ENCODE measurements at places on chromosomes 4 and X.
A peak's percentile ranks its signal among the peaks of the same experiment; 100 is the strongest.

DNA sequence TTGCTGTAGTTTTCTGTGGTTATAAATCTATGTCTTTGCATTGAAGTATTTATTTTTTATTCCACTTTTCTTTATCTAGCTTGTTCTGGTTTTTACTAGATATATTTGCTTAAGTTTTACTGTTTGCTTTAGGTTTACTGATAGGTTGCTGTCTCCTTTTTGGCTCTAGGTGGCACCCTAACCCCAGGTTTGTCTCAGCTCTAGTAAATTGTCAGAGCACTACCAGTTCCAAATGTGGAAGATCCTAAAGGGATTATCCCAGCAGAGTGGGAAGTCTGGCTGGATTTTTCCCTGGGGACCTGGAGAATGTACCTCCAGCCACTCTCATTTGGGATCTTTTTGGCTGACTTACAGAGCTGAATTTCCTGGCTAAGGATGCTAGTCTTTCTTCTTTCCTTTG is 106.1 kb downstream of the PBDC1 start:
- peak; percentile 13 for DNase-seq

- no peak for DNase-seq
Observed at GRCh38 chr4:48071191-48071590, 54.6 kb downstream of the NIPAL1 start.

GRCh38 chr4:82076359-82076758 is 297.4 kb downstream of the HNRNPD start:
- DNase-seq: no peak

GRCh38 chrX:124993735-124994134 is 325.9 kb upstream of the TEX13C start:
- DNase-seq: no peak

- DNase-seq: no peak
Observed at GRCh38 chr4:140188975-140189374, 35.0 kb upstream of the MAML3 start.

- no peak for DNase-seq
Observed at GRCh38 chr4:106496061-106496460, 127.5 kb upstream of the GIMD1 start.

GRCh38 chr4:74456849-74457395 is 12.0 kb downstream of the AREG start:
- no peak for DNase-seq

- peak; percentile 11 for DNase-seq
Observed at GRCh38 chr4:89029591-89029990, 27.4 kb downstream of the FAM13A start.

- peak; percentile 25 for DNase-seq
Observed at GRCh38 chr4:139786494-139787354, 121.1 kb downstream of the MGST2 start.

DNA sequence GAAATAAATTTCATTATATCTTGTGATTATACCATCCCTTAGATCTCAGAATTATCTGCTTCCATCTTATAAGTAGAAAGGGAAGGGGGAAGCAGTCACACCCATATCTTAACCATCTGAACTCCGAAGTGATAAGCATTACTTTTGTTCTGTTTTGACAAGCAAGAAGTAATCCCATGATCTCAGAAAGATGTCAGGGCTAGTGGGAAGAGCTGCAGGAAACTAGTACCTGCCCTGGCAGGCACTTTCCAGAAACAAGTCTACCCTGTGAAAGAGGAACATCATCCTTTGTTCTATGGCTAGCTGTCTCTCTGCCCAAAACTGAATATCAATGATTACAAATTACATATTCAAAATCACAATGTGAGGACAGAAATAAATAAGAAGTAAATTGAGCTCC is 244.4 kb downstream of the SPOCK3 start:
- DNase-seq: no peak

DNA sequence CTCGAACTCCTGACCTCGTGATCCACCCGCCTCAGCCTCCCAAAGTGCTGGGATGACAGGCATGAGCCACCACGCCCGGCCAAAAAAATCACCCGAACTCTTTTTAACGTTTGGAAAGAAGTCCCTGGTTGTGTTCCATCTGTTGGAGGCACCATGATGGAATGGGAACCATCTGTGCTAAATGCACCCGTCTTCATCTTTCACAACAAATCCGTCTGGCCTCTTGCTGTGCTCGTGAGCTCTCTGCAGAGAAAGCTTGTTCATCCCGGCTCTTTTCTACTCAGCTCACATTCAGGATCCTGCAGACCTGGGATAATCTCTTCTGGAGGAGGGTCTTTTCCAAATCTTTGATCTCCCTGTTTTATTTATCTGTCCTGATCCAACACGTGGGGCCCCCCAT is 188.8 kb downstream of the CRLF2 start:
- DNase-seq: no peak

- no peak for DNase-seq
Observed at GRCh38 chr4:69910016-69910782, 20.7 kb upstream of the CSN1S1 start.

GRCh38 chr4:157004279-157005161 is 32.9 kb upstream of the PDGFC start:
- DNase-seq: no peak

GRCh38 chr4:105613306-105613705 is 60.9 kb downstream of the ARHGEF38 start:
- DNase-seq: no peak

DNA sequence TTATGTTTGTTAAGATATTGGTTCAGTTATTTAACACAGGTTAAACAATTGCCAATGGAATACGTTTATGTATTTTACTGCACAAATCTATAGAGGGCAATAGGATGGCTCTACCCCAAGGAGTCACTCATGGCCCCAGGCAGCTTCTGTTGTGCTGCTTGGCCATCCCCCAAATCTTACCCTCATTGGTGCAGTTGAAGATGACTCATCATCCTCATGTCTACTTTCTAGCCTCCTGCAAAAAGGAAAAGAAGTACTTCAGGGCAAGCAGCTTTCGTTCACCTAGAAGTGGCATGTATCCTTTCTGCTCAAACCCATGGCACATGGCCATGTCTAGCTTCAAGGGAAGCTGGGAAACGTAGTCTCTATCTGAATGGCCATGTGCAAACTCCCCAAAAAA is 14.2 kb downstream of the PHOX2B start:
- no peak for DNase-seq

GRCh38 chr4:86818211-86818610 is 31.0 kb downstream of the SLC10A6 start:
- no peak for DNase-seq

DNA sequence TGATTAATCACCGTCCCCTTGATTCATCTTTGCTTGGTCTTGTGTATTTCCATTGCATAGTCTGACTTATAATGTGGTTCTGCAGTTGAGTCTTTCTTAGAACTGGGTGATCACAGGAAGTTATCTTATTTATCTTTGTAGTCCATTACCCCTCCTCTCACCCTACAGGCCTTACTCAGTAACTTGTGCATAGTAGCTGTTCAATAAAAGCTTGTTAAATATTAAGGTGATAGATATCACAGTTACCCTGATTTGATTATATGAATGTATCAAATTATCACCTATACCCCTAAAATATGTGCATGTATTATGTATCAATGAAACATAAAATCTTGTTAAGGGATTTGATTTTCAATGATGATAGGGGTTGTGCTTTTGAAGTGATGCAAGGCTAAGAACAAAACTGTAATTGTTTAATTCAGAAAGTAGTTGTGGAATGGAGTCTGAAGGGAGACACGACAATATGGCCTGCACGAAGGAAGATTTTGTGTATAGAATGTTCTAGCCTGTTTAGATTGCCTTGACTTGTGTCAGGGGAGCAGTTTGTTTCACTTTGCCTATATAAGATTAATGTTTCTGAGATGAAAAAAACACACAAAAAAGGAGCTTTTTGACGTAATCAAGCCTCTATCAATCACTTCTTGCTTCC is 132.4 kb upstream of the LIMCH1 start:
- no peak for DNase-seq

DNA sequence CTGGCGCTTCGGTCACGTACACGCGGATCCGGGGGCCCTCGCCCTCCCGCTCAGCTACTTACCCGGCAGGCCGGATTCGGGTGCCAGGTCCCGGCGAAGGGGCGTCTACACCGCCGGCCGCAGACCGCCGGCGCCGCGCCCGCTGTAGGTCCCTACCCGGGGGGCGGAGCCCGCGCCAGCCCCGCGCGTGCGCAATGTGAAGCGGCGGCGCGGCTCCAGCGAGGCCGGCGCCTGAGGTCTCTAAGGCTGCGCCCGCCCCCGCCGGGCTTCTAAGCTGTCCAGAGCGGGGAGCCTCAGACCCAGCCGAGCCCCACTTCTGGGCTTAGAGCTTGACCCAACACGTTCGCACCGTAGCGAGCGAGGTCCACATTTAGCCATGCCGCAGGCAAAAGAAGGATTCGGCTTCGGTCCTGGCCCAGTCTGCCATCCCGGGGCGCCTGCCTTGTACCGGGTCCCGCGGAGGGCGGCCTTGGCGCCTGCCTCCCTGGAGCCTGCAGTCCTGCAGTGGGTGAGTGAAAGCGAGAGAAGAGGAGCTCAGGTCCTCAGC is at the start of gene ZNF518B:
Gene ZNF518B, minus strand, starts transcription at position 172 of the 547 bp plus-strand sequence. CDS start 11,098 bp downstream, outside the sequence.
- peak; percentile 84 for DNase-seq

- no peak for DNase-seq
Observed at GRCh38 chr4:156945532-156945931, 26.1 kb downstream of the PDGFC start.

DNA sequence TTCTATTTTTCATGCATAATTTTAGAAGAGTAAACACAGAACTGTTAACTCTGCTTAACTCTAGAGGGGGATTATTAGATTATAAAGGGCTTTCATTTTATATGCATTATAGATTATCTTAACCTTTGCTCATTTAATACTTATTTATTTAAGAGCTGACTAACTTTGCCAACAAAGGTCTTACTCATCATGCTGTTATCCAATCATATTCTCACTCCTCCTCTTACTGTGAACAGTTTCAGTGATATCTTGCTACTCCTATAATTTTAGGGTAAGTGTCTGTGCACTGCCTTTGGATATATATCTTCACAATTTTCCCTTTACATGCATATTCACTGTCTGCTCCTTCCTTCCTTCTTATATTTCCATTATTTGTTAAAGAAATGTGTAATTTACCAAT is 1814.9 kb downstream of the STIM2 start:
- DNase-seq: no peak

- no peak for DNase-seq
Observed at GRCh38 chr4:175891851-175892250, 79.8 kb upstream of the GPM6A start.

- no peak for DNase-seq
Observed at GRCh38 chrX:18549643-18550042, 122.3 kb downstream of the RS1 start.

DNA sequence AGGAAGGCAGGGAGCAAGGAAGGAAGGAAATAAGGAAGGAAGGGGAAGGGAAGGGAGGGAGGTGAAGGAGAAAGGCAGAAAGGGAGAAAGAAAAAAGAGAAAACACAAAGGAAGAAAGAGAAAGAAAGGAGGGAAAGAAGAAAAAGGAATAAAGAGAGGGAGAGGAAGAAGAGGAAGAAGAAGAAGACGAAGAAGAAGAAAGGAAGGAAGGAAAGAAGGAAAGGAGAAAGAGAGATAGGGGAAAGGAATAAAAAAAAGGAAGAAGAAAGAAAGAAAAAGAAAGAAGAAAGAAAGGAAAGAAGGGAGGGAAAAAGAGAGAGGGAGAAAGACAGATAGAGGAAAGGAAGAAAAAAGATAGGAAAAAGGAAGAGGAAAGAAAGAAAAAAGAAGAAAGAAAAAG is 128.0 kb downstream of the MXRA5 start:
- DNase-seq: no peak

- DNase-seq: no peak
Observed at GRCh38 chrX:12716574-12716973, 74.6 kb upstream of the PRPS2 start.

GRCh38 chr4:131638781-131639180 is 1510.3 kb upstream of the PCDH10 start:
- DNase-seq: no peak

All from hematopoietic multipotent progenitor cell (in vitro differentiated cells).